NCI-H748 treated with DMSO at 0.1 percent for 48 hours (cell line): ENCODE measurements at places on chromosomes 1 and 21.

GRCh38 chr1:102578804-102579203, 529.5 kb downstream of the COL11A1 start:
- DNase-seq, result no peak

GRCh38 chr1:228866468-228866867, 131.2 kb downstream of the RHOU start:
- no peak for DNase-seq

GRCh38 chr21:31490443-31490842, 146.4 kb upstream of the TIAM1 start:
- no peak for DNase-seq

- DNase-seq, result no peak
Measured at GRCh38 chr1:23352096-23352695, 8.1 kb upstream of the HNRNPR start.

DNA sequence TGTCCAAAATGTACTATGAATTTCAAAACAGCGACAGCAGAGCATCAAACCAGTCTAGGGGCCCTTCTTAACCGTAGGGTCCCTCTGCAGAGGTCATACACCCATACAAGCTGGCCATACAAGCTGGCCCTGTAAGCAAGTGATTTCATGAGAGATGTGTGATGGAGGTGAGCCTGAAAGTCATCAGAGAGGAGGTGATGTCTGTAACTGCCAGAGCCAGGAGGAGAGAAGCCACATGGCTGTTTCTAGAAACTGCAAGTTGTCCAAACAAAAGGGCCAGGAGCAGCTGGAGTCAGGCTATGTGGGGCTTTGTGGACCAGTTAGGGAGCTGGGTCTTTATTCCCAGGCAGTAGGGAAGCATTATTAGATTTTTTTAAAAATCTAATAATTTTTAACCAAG, 14.8 kb upstream of the SERINC2 start:
- DNase-seq, result no peak

GRCh38 chr1:115782571-115783281, 14.2 kb upstream of the CASQ2 start:
- DNase-seq, result no peak
